ENCODE measurements at places on chromosomes 7 and 10.

DNA sequence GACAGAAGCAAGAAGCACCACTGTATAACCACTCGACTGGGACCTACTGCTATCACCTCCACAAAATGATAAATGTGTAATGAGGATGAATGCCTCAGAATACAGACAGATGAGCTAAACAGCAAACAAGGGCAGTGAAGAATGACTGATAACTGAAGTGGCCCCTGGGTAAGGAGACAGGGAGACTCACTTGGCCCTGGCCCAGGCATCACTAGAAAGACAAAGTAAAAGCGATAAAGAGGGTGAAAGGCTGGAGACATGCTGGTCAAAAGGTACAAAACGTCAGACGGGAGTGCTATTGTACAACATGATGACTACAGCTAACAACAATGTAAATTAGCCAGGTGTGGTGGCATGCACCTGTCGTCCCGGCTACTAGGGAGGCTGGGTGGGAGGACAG is 27.8 kb upstream of the APBB1IP start:
- no peak for DNase-seq

- DNase-seq: no peak
Measured at GRCh38 chr10:113095419-113096127, 145.5 kb downstream of the TCF7L2 start.

- no peak for DNase-seq
Measured at GRCh38 chr7:24657980-24658379, 84.7 kb downstream of the PALS2 start.

GRCh38 chr7:142886866-142887265 is 1.3 kb upstream of the TRPV6 start:
- no peak for DNase-seq

GRCh38 chr7:135147899-135148721 is at the start of gene TMEM140:
Gene TMEM140 (plus strand): TSS chr7:135148072. CDS start chr7:135164442, 16,370 bp downstream.
- peak; percentile 70 for DNase-seq

GRCh38 chr10:19767876-19768275 is 48.4 kb upstream of the PLXDC2 start:
- no peak for DNase-seq

- peak; percentile 87 for DNase-seq
Measured at GRCh38 chr10:25047591-25048301, 31.3 kb downstream of the THNSL1 start.

GRCh38 chr7:130867039-130867438 is 133.0 kb upstream of the KLF14 start:
- DNase-seq: no peak

DNA sequence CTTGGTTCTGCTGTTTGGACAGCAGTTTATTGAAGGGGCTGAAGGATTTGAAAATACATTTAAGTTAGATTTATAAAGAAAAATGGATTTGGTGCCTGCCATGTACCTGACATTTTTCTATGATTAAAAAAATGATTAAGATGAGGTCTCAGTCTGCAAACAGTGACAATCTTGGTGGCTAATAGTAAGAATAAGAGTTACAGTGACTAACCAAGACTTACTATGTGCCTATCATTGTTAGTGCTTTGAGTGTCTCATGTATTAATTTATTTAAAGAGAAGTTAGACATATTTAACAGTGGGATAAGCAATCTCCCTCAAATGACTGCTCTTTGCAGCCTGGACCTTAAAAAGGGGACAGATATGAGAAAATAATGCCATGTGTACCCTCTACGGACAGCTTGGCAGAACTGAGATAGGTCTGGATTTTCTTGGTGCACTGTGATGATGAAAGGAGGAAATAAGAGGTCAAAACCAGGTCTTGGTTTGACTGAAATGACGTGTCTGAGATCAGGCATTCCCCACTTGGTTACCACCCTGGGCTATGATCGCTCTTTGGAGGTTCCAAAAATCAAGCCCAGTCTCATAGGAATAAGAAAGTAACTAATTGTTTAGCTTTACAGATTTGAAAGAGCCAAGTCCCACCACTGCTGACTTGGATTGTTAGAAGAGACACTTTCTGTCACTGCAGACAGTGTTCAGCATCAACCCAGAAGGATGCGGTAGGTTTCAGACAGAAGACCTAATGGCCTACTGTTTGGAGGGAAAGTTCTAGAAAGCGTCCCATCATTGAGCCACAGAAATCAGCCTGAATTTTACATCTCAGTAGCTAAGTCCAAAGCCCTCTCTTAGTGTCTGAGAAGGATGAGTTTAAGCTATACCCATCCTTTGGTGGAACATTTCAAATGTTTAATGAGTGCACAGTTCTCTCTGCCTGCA is 2.1 kb downstream of the CASP7 start:
- no peak for DNase-seq

Measured in EH (cell line).